Naive thymus-derived CD4-positive, alpha-beta T cell (primary cell): ENCODE measurements at places on chromosomes 12 and 14.
A peak's percentile ranks its signal among the peaks of the same experiment; 100 is the strongest.

- H3K27ac ChIP-seq = no peak overlapping the region
- H3K36me3 ChIP-seq = no peaks in the 10 kb centered on the region
- no peaks in the 10 kb centered on the region for H3K27me3 ChIP-seq
- H3K4me3 ChIP-seq = no peak overlapping the region
- DNase-seq = no peak
- no peaks in the 10 kb centered on the region for H3K4me1 ChIP-seq
These were observed 50.0 kb upstream of the GPATCH2L start for GRCh38 chr14:76101391-76102379.

DNA sequence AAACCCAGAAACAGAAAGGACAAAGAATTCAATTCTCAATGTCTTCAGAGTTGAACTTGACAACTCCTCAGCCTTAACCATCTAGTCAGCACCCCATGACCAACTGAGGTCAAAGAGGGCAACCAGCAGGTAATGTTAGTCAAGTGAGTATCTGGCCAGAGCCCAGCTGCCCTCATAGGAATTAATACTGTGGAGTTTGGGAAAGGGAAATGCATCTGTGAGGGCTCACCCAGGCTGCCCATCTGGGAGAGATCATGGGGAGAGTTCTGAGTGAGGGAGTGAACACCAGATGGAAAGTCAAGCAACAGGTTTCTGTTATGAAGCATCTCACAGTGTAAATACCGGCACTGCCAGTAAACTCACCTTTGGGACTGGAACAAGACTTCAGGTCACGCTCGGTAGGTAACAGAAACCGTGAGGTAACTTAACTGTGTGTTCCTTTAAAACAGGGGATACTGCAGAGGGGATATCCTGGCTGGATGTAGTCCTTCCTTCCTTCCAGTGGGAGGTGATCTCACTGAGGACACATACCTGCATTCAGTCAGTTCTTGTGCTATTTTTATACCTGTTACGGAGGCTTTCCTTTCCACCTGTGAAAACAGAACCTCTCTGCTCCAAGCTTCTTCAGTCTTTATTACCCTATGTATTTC lies 94.4 kb downstream of the DAD1 start:
- DNase-seq = no peak
- peak overlapping the region; percentile 67 for H3K4me3 ChIP-seq
- no peaks in the 10 kb centered on the region for H3K27me3 ChIP-seq
- H3K27ac ChIP-seq = peak overlapping the region; percentile 90
- H3K36me3 ChIP-seq = no peaks in the 10 kb centered on the region

DNA sequence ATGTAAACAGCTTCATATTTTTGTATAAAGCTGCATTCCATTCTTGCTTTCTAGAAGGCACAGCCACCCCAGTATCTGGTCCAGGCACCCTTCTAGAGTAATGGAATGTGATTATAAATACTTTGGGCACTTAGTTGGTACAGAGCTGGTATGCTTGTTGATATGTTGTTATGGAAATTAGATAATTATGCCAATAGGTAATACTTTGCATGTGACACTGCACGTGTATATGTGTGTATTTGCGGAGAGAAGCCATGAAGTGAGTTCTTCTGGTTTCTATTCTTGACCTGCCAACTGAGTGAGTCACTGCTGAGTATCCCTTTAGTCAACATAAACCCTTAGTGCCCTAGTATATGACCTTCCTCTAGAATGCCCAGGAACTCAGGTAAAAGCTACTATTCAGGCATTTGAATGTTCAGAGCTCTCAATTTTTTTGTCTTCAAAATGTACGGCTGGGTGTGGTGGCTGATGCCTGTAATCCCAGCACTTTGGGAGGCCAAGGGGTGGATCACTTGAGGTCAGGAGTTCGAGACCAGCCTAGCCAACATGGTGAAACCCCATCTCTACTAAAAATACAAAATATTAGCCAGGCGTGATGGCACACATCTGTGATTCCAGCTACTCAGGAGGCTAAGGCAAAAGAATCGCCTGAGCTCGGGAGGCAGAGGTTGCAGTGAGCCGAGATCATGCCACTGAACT lies 6.2 kb upstream of the TCP11L2 start:
- no peaks in the 10 kb centered on the region for H3K36me3 ChIP-seq
- H3K4me3 ChIP-seq = no peak overlapping the region
- DNase-seq = no peak
- no peak overlapping the region for H3K27ac ChIP-seq

DNA sequence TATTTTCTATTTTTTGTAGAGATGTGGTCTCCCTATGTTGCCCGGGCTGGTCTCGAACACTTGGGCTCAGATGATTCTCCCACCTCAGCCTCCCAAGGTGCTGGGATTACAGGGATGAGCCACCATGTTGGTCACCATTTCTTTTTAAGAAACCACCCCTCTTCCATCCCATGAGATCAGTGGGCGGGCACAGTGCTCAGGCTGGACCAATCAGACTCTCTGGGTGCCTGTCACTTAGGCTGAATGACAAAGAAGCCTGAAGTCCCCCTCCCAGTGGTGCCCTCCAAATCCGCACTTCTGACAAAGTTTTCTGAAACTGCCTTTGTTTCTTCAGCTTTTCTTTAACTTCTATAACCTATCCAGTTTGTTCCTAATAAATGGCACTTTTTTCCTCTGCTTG lies 48.2 kb downstream of the CALM1 start:
- H3K27me3 ChIP-seq = no peaks in the 10 kb centered on the region
- H3K4me1 ChIP-seq = no peaks in the 10 kb centered on the region
- H3K36me3 ChIP-seq = no peaks in the 10 kb centered on the region
- H3K27ac ChIP-seq = no peak overlapping the region
- no peak overlapping the region for H3K4me3 ChIP-seq
- no peak for DNase-seq

DNA sequence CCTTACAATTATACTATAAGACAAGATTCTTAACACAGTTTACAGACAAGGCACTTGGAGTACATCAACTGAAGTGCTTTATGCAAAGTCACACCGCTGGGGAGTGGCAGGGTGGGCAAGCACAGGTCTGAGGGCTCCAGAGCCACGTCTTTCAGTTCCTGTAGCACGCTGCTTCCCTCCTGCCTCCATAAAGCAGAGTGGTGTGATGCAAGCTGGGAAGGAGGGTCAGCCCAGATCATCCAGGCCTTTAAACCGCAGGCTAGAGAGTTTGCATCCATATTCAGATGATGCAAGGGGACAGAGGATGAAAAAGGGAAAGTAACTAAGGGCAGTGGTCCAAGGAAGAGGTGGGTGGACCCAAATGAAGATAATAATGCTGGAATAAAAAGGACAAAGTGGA lies 132.6 kb downstream of the ITPR2 start:
- no peaks in the 10 kb centered on the region for H3K36me3 ChIP-seq
- no peak overlapping the region for H3K27ac ChIP-seq
- no peaks in the 10 kb centered on the region for H3K4me1 ChIP-seq
- DNase-seq = no peak
- H3K27me3 ChIP-seq = no peaks in the 10 kb centered on the region
- H3K4me3 ChIP-seq = no peak overlapping the region

- no peak overlapping the region for H3K27ac ChIP-seq
- H3K4me3 ChIP-seq = no peak overlapping the region
- H3K27me3 ChIP-seq = no peaks in the 10 kb centered on the region
- no peak for DNase-seq
These were observed 274.5 kb downstream of the DACT1 start for GRCh38 chr14:58912287-58912686.

DNA sequence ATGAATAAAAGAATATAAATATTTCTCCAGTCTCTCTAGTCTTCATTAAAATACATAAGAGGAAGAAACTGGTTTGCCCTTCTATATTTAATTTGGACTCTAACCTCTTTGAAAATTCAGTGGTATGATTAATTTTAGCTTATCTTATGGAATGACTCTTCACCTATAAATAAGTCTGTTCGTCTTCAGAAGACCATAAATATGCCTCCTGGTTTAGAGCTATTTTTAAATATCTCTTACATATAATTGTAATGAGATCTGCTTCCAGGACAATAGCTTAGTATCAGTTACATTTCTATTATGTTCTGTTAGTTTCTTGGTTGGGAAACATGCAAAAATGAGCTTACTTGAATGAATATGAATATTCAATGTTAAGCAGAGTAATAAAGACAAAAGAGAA lies 257.5 kb upstream of the HMGA2 start:
- H3K4me1 ChIP-seq = no peaks in the 10 kb centered on the region
- H3K4me3 ChIP-seq = no peak overlapping the region
- H3K27me3 ChIP-seq = no peaks in the 10 kb centered on the region
- no peak overlapping the region for H3K27ac ChIP-seq
- H3K36me3 ChIP-seq = no peaks in the 10 kb centered on the region

- H3K4me3 ChIP-seq = no peak overlapping the region
- DNase-seq = no peak
- no peaks in the 10 kb centered on the region for H3K27me3 ChIP-seq
These were observed 218.5 kb downstream of the NUAK1 start for GRCh38 chr12:105920161-105920684.

DNA sequence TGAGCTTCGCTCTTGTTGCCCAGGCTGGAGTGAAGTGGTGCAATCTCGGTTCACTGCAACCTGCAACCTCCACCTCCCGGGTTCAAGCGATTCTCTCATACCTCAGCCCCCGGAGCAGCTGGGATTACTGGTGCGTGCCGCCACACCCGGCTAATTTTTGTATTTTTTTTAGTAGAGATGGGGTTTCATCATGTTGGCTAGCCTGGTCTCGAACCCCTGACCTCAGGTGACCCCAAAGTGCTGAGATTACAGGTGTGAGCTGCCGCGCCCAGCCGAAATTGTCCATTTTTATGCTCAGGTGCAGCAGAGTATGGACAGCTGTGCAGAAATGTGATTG lies 19.2 kb upstream of the CYP46A1 start:
- H3K4me3 ChIP-seq = no peak overlapping the region
- H3K27me3 ChIP-seq = no peaks in the 10 kb centered on the region
- no peaks in the 10 kb centered on the region for H3K4me1 ChIP-seq
- no peaks in the 10 kb centered on the region for H3K36me3 ChIP-seq
- H3K27ac ChIP-seq = no peak overlapping the region
- no peak for DNase-seq

- peaks cover 21% of the 10 kb centered on the region for H3K4me1 ChIP-seq
- no peaks in the 10 kb centered on the region for H3K27me3 ChIP-seq
- H3K36me3 ChIP-seq = no peaks in the 10 kb centered on the region
- DNase-seq = no peak
- H3K4me3 ChIP-seq = no peak overlapping the region
These were observed 660.8 kb downstream of the TMEM121 start for GRCh38 chr14:106187216-106187615.

- H3K36me3 ChIP-seq = no peaks in the 10 kb centered on the region
- no peak overlapping the region for H3K4me3 ChIP-seq
- no peaks in the 10 kb centered on the region for H3K27me3 ChIP-seq
- DNase-seq = no peak
These were observed 857.0 kb downstream of the NRXN3 start for GRCh38 chr14:79027138-79027537.

- no peak overlapping the region for H3K4me3 ChIP-seq
- no peaks in the 10 kb centered on the region for H3K4me1 ChIP-seq
- no peaks in the 10 kb centered on the region for H3K27me3 ChIP-seq
- no peaks in the 10 kb centered on the region for H3K36me3 ChIP-seq
These were observed 26.6 kb upstream of the APPL2 start for GRCh38 chr12:105262461-105263184.

GRCh38 chr14:99214701-99215100 lies 57.3 kb downstream of the BCL11B start:
- H3K36me3 ChIP-seq = peaks cover 6% of the 10 kb centered on the region
- H3K27ac ChIP-seq = peak overlapping the region; percentile 64
- no peak for DNase-seq
- no peaks in the 10 kb centered on the region for H3K27me3 ChIP-seq
- H3K4me1 ChIP-seq = peaks cover 94% of the 10 kb centered on the region

DNA sequence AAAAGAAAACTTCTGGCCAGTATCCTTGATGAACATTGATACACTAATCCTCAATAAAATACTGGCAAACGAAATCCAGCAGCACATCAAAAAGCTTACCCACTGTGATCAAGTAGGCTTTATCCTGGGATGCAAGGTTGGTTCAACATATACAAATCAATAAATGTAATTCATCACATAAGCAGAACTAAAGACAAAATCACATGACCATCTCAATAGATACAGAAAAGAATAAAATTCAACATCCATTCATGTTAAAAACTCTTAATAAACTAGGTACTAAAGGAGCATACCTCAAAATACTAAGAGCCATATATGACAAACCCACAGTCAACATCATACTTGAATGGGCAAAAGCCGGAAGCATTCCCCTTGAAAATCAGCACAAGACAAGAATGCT lies 71.8 kb upstream of the PTPRB start:
- peaks cover 5% of the 10 kb centered on the region for H3K27me3 ChIP-seq
- no peak for DNase-seq
- no peaks in the 10 kb centered on the region for H3K4me1 ChIP-seq
- no peak overlapping the region for H3K4me3 ChIP-seq

DNA sequence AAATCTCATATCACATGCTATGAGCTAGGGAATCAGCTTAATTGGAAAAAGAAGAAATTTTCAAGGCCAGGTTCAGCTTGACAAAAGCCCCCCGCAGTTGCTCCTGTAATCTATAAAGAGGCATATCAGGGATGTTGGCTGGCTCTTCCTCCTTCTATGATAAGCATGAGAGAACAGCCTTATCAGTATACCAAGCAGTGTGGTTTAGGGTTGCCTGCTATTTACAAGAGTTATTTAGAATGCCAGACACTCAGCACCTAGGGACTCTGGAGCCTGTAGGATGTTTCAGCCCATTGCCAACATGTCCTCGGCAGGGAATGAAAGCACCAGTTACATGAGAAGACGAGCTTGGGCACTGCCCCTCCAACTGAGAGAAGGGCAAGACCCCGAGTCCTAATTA lies 89.5 kb upstream of the TMPO start:
- no peak for DNase-seq
- H3K36me3 ChIP-seq = no peaks in the 10 kb centered on the region
- H3K27ac ChIP-seq = no peak overlapping the region
- H3K27me3 ChIP-seq = no peaks in the 10 kb centered on the region

DNA sequence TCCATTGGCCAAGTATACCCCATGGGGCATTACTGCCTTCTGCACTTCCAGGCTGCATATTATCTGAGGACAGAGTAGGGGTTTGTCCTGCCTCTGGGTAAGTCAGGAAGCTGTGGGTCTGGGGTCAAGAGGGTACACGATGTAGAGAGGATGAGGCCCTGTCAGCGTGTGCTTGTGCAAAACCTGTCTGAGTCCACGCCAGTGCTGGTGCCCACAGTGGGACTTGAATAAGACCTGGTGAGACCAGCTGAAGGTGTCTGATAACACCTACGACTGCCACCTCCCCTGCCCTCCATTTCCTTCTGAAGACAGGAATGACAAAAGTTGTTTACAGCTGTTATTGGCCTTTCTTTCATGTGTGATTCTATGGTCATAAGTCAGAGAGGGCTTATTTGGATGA lies 22.1 kb upstream of the NID2 start:
- no peak overlapping the region for H3K4me3 ChIP-seq
- no peak for DNase-seq
- H3K27me3 ChIP-seq = no peaks in the 10 kb centered on the region
- no peaks in the 10 kb centered on the region for H3K36me3 ChIP-seq
